HepG2 (cell line): ENCODE measurements at places on chromosomes 11 and 22. TPM values are rescaled to one million over a fixed set of nuclear protein-coding genes. Genes with fewer than 3 reads are reported as not detected.

SGSM1 gene
- not detected in 2 replicates for total RNA-seq

- H3K4me1 ChIP-seq = no peaks in the 10 kb centered on the region
- no peak overlapping the region for H3K27ac ChIP-seq
- no peak for DNase-seq
- H3K4me3 ChIP-seq = no peak overlapping the region
Measured at GRCh38 chr11:432501-433100, 9.2 kb downstream of the ANO9 start.

OVCH2 gene
- not detected in 2 replicates for total RNA-seq

- DNase-seq = no peak
- H3K27me3 ChIP-seq = no peaks in the 10 kb centered on the region
- H3K36me3 ChIP-seq = no peaks in the 10 kb centered on the region
- no peak overlapping the region for H3K27ac ChIP-seq
Measured at GRCh38 chr11:86473991-86474833, 99.5 kb downstream of the CCDC81 start.

DNA sequence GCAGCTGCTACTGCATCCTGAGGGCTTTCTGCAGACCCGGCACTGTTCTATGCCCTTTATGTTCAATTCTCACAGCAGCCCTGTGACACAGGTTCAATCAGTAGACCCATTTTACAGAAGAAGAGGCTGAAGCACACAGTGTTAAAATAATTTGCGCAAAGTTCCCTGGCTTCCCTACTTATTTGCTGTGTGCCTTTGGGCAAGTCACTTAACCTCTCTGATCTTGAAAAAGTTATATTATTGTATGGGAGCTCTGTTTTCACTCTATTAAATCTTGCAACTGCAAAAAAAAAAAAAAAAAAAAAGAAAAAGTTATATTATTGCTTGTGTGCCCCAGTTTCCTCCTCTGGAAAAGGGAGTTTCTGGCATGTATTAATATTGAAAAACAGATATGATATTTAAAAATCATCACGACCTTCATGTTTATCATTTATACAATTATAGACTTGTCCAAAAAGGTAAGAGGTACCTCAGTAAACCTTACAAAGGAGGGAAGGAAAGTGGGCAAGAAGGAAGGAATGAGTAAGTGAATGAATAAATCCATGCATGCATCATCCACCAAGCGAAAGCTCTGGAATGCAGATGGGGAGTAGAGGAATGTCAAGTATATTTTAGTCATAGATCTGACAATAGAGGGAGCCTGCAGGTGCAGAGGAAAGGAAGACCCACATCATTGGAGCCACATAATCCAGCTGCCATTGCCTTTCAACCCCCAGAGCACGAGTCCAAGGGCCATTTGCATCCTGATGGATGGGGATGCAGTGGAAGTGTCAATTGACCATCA lies 21.2 kb upstream of the ISX start:
- H3K27me3 ChIP-seq = no peaks in the 10 kb centered on the region
- no peak for DNase-seq
- no peaks in the 10 kb centered on the region for H3K36me3 ChIP-seq

GRCh38 chr11:126146454-126147192 lies 64.8 kb downstream of the RPUSD4 start:
- no peaks in the 10 kb centered on the region for H3K36me3 ChIP-seq
- no peaks in the 10 kb centered on the region for H3K27me3 ChIP-seq
- DNase-seq = peak; percentile 84
- peak overlapping the region; percentile 55 for H3K4me3 ChIP-seq
- H3K27ac ChIP-seq = peak overlapping the region; percentile 88

DNA sequence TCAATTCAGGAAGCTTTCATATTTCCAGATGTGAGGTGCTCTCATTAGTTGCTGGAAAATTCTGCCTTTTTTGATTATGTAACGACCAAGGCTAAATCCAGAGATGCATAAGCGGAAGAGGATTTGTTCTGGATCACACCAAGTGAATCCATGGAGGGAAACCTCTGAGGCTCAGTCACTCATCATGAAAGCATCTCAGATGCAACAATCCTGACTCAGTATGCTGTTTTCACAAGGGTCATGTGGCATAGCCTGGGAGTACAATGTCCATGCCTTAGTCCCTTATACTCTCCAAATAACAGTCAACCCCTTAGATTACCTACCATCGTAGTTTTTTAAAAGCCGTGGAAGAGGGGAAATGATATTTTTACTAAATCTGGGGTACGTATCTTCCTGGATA lies 445.6 kb downstream of the NTM start:
- no peak overlapping the region for H3K4me3 ChIP-seq
- H3K36me3 ChIP-seq = no peaks in the 10 kb centered on the region
- no peaks in the 10 kb centered on the region for H3K4me1 ChIP-seq
- no peak for DNase-seq
- no peaks in the 10 kb centered on the region for H3K27me3 ChIP-seq
- H3K27ac ChIP-seq = no peak overlapping the region

CALCB gene
- not detected in 2 replicates for total RNA-seq

GRCh38 chr11:126686938-126687337 lies 313.6 kb downstream of the KIRREL3 start:
- no peak overlapping the region for H3K4me3 ChIP-seq
- no peak for DNase-seq
- H3K4me1 ChIP-seq = no peaks in the 10 kb centered on the region
- no peak overlapping the region for H3K27ac ChIP-seq

UPK3A gene
- 10.0 and 10.5 TPM in 2 replicates for total RNA-seq

OR6A2 gene
- not detected in 2 replicates for total RNA-seq

- peak; percentile 66 for DNase-seq
- no peaks in the 10 kb centered on the region for H3K36me3 ChIP-seq
- H3K4me3 ChIP-seq = no peak overlapping the region
- peaks cover 88% of the 10 kb centered on the region for H3K4me1 ChIP-seq
Measured at GRCh38 chr11:13137844-13138301, 128.8 kb downstream of the RASSF10 start.

BAD gene
- total RNA-seq = 28.5 and 33.0 TPM in 2 replicates

GRCh38 chr22:39530692-39531331 lies 1.7 kb downstream of the RPS19BP1 start:
- H3K27ac ChIP-seq = no peak overlapping the region
- peaks cover 4% of the 10 kb centered on the region; the same call in 2 of the 3 replicates for H3K27me3 ChIP-seq
- H3K4me1 ChIP-seq = peaks cover 78% of the 10 kb centered on the region
- peak; percentile 57 for DNase-seq

SCGB1D2 gene
- not detected in 2 replicates for total RNA-seq

GRCh38 chr11:32602657-32603415 lies 19.2 kb downstream of the EIF3M start:
- H3K27ac ChIP-seq = no peak overlapping the region
- H3K4me1 ChIP-seq = no peaks in the 10 kb centered on the region
- no peaks in the 10 kb centered on the region for H3K27me3 ChIP-seq
- DNase-seq = no peak
- no peak overlapping the region for H3K4me3 ChIP-seq
- peaks cover 6% of the 10 kb centered on the region for H3K36me3 ChIP-seq

DNA sequence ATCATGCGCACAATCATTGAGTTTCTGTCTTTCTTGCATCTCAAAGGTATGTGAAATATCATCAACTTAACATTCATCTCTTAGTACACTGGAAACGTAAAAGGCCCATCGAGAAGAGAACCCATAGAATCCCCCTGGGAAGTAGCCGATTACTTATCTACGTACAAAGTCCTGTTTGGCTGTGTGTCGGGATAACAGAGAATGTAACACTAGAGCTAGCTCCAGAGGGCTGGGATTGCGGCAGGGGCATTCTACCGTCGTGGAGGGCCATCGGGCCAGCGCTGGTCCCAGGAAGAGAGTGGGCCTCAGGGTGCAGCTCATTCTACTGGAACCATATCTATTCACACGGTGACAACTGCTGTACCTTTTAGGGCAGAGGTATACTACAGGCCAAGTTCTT lies 4.5 kb downstream of the GAL start:
- H3K27ac ChIP-seq = no peak overlapping the region
- H3K27me3 ChIP-seq = peaks cover 9% of the 10 kb centered on the region
- peaks cover 8% of the 10 kb centered on the region; the same call in 1 of the 2 replicates for H3K4me1 ChIP-seq
- no peak for DNase-seq
- no peaks in the 10 kb centered on the region for H3K36me3 ChIP-seq
- H3K4me3 ChIP-seq = no peak overlapping the region

DNA sequence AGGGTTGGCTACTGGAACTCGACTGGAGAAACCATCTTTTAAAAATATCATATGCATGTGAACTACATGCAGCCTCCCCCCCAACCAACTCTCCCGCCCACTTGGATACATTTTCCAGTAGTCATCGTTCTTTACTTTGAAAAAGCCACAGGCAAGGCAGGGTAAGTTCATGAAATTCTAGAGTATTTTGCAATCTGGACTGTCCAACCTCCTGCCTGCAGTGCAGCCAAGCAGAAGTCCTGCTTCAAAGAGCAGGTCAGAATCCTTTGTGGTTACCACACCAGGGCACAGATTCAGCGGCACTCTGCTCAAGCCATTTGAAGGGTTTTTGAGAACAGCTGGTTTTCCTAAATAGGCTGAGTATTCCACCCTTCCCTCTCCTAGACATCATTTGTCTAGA lies 12.1 kb downstream of the ELF5 start:
- no peaks in the 10 kb centered on the region for H3K36me3 ChIP-seq
- H3K27me3 ChIP-seq = no peaks in the 10 kb centered on the region
- peaks cover 76% of the 10 kb centered on the region for H3K4me1 ChIP-seq

NXPE2 gene
- total RNA-seq = not detected in 2 replicates

ACR gene
- not detected in 2 replicates for total RNA-seq
